ENCODE measurements at places on chromosomes 2 and 18.

DNA sequence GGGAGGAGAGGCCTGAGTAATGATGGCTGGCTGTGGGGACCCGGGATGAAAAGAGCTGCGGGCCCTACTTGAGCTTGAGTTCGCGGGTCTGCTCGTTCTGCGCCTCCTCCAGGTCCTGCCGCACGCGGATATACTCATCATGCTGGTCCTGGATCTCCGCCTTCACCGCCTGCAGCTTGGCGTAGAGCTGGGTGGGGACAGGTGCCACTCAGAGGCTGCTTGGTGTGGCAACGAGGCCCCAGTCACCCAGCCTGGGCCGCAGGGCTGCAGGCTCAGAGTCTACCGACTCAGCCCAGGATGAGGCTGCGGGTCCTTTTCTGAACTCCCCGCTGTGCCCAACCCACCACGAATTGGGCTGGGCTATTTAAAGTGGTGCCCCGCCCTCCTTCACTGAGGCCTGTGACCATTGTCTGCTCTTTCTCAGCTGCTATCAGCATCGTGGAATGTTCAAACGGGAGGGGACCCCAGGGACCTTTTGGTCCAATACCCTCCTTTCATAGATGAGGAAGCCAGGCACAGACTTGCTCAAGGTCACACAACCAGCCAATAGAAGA lies 28.0 kb downstream of the KIF3C start:
- DNase-seq = no peak

GRCh38 chr2:26704441-26704977 lies 12.0 kb downstream of the KCNK3 start:
- no peak for DNase-seq

DNA sequence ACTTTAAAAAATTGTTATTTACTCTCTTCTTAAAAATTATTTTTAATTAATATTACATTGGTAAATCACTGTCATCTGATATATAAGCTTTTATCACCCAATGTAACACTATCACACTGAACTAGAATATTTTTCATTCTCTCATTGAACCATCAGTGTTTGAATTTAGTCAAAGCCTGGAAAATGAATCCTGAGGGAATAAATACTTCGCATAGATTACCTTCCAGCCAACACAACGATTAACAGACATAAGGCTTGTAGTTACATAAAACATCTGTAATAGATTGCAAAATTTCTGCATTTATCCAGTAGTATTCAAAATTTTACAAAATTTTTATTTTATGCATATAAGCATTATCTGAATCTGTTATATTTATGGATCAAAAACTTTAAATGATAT lies 314.9 kb downstream of the ERBB4 start:
- DNase-seq = no peak

GRCh38 chr18:79570266-79571201 lies 109.1 kb upstream of the CTDP1 start:
- DNase-seq = no peak

DNA sequence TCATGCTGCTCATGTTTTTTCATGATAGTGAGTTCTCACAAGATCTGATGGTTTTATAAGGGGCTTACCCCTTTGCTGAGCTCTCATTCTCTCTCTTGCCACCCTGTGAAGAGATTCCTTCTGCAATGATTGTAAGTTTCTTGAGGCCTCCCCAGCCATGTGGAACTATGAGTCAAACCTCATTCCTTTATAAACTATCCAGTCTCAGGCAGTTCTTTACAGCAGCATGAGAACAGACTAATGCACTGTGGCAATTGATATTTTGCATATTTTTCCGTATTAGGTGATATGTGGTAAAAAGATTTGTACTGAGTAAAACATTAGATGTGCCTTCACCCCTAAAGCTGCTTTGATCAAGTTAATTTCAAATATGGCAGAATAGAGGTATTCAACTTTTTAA lies 48.8 kb downstream of the RAB27B start:
- DNase-seq = no peak

DNA sequence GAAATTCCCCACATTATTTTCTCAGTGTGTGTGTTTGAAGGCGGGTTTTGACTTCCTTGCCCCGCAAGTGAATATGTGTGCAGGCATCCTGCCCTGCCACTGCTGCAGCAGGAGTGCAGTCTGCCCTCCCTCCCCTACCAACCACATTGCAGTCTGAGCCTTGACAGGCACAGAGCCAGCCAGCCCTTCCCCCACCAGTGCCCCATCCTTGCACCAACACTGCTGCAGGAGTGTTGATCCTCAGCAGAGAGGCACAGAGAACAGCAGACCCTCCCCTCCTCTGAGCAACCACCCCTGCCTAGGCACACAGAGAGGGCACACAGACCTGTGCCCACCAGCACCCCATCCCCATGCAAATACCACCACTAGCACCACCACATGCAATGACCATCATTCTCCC lies 683.0 kb upstream of the PKDCC start:
- DNase-seq = no peak

- DNase-seq = no peak
Measured at GRCh38 chr2:36734304-36734703, 37.8 kb downstream of the VIT start.

DNA sequence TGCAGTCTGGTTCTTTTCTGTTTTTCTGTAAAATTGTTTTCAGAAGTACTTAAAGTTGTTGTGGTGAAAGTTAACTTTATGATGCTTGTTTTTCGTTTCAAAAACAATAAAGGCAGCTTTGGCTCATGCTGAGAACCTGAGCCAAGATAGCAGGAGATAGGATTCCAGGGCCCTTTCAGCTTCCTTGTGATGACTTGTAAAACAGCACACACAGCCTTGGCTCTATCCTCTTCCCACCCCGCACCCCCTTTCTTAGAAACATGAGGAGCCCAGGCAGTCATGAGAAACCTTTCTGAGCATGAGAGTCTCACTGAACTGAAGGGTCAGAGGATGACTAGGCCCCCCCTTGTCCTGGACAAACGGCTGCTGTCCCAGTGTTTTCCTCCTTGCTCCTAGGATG lies 12.4 kb upstream of the CHRNA1 start:
- no peak for DNase-seq

- DNase-seq = no peak
Measured at GRCh38 chr18:62280786-62281185, 44.3 kb upstream of the TNFRSF11A start.

- no peak for DNase-seq
Measured at GRCh38 chr18:25495606-25496005, 143.6 kb upstream of the ZNF521 start.

Data from anterior cingulate cortex (tissue), 58 donors.